Activated T-cell treated with anti-CD3 and anti-CD28 coated beads, Interleukin-2, amount 50 U/mL, for 72 hours (primary cell): ENCODE measurements at places on chromosomes 3 and 15. TPM values are rescaled to one million over a fixed set of nuclear protein-coding genes. Genes with fewer than 3 reads are reported as not detected.
A peak's percentile ranks its signal among the peaks of the same experiment; 100 is the strongest.

DNA sequence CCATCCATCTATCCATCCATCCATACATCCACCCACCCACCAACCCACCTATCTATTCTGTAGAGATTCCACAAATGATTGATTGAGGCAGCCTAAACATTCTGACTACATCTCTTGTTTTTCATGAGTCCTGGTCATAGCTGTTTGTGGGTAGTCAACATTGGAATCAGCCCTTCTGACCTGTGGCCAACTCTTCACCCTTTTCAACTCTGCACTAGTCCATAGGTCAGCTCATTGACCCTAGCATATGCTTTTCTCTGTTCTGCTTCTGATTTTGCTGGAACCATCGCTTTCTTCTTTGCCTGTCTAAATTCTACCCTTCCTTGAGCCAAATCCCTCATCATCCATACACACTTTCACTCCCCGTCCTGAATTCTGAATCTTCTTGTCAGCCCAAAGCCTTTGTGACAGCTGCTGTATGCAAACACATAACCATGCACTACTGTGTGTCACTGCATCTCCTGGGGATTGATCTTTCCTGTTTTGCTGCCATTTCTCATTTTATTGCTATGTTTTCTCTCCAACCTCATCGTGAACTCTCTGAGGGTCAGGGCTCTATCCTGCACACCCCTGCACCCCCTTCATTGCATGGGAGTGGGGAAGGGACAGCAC is 16.8 kb upstream of the KCTD6 start:
- DNase-seq = no peak

GOLGA6A gene
- 0.53 TPM for total RNA-seq

- no peak for DNase-seq
Observed at GRCh38 chr15:39785139-39785538, 2.5 kb upstream of the FSIP1 start.

ERICH6 gene
- total RNA-seq = 0.19 TPM

- DNase-seq = no peak
Observed at GRCh38 chr15:82828075-82828474, 18.6 kb downstream of the WHAMM start.

GRCh38 chr3:14126887-14127505 is 2.1 kb downstream of the TMEM43 start:
- DNase-seq = no peak

GRCh38 chr15:64333986-64334929 is 21.7 kb downstream of the CSNK1G1 start:
- DNase-seq = peak; percentile 5

LRRC31 gene
- not detected for total RNA-seq

TRPC1 gene
- total RNA-seq = 5.6 TPM

- no peak for DNase-seq
Observed at GRCh38 chr3:59752925-59753324, 703.1 kb upstream of the CFAP20DC start.

TP63 gene
- 2.3 TPM for total RNA-seq

- peak; percentile 55 for DNase-seq
Observed at GRCh38 chr15:66701422-66702034, 508 bp upstream of the SMAD6 start.

DNA sequence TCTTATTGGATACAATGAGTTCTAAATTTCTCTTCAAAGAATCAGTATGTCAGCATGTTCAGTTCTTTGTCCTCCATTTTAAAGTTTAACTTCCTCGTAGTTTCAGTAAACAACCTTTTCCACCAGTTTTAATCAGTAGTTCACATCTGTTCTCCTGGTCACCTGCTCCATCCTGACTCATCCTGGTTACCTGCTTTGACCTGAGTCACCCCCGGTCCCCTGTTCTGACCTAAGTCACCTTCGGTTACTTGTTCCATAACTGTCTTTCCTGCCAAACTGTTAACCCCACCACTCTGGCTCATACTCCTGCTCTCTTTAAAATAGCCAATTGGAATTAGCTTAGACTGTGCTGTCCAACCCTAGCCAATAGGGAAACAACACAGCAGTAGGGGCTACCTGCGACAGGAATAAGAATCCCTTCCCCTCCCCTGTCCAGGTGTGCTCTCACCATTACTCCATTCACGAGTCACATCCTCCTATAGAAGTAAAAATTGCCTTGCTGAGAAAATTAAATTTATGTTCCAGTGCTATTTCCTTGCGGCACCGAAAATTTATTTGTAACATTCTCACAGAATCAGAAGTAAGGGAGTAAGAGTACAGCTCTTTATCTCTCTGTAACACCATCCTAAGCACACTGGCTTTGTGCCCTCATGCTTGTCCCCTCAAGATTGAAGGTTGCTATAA is 23.8 kb downstream of the TRANK1 start:
- no peak for DNase-seq

TF gene
- 1.7 TPM for total RNA-seq

GRCh38 chr3:160577556-160578195 is 12.3 kb upstream of the KPNA4 start:
- no peak for DNase-seq

DNA sequence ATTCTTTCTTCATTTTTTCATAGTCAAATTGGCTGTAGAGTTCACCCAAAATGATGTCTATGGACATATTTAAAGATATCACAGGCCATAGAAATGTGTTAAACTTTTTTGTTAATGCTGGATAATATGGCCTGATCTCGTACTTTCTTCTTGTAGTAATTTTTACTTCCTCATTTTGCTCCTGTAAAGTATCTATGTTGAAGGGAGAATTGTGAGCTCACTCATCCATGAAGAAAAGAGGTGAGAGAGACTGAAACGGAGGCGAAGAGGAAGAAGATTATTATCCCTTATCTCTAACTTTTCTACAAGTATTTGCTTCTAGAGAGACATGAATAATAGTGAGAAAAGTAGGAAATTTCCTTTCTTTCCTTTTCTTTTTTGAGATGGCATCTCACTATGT is 613.8 kb upstream of the TBL1XR1 start:
- no peak for DNase-seq

DNA sequence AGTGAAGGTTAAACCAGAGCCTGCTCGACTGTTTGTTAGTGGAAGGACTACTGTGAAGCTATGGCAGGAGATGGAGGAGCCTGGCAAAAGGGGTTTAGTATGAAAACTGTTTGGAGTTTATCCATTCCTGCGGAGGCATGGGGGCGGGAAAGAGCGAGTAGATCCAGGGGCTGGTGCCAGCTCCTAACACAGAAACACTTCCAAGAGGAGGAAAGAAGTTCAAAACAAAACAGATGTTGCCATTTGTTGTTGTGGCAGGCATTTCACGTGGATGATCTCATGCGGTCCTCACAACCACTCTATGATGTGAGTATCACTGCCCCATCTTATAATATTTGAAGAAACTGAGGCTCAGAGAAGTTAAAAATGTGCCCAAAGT is 30.7 kb upstream of the KY start:
- DNase-seq = no peak

GRCh38 chr3:85626662-85627061 is 667.9 kb downstream of the CADM2 start:
- DNase-seq = no peak

GRCh38 chr15:27683121-27683520 is 416.0 kb downstream of the OCA2 start:
- DNase-seq = no peak

- DNase-seq = no peak
Observed at GRCh38 chr3:180961552-180961951, 28.0 kb downstream of the DNAJC19 start.

SCN5A gene
- total RNA-seq = 0.05 TPM

LRRIQ4 gene
- total RNA-seq = not detected

- DNase-seq = no peak
Observed at GRCh38 chr3:140794507-140794906, 116.6 kb downstream of the TRIM42 start.

GRCh38 chr15:80898040-80898439 is 91.6 kb downstream of the MESD start:
- DNase-seq = no peak

GRCh38 chr3:143337387-143337786 is 217.8 kb downstream of the CHST2 start:
- no peak for DNase-seq

DNA sequence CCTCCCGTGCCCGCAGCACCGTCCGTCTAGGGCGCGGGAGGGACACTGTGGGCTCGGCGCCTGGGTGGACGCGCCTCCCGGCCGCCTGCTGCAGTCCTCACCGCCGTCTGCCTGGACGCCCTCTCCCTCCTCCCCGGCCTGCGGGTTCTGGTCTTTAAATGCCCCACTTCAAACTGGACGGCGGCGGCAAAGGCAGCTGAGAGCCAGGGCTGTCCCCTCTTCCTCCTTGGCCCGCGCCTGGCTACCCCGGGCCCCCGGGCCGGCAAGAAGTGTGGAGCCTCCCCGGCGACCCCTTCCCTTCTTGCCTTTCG is 426 bp downstream of the CBLB start:
- peak; percentile 44 for DNase-seq

SLC24A5 gene
- total RNA-seq = not detected

PLA1A gene
- total RNA-seq = 1.2 TPM

GABRR3 gene
- total RNA-seq = not detected

GRCh38 chr3:189806171-189806951 is 175.2 kb downstream of the TP63 start:
- DNase-seq = no peak

DNA sequence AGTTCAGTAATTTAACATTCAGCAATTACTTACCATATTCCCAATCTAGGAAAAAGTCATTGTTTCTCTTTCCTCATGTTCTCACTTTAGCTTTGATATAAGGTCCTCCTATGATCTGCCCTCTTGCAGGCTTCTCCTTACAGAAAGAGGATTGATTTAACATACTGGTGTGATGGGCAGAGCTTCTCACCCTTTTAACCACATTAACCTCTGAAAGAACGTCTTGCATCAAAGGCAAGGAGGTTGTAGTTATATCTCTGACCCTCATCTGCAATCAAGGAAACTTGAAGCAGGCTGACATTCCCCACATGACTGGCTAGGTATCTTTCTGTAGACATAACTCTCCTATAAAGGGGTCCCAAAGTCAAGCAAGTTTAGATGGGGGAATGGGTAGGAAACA is 39.5 kb downstream of the BTLA start:
- DNase-seq = peak; percentile 19

GRCh38 chr3:14598143-14598569 is 53.4 kb upstream of the CCDC174 start:
- DNase-seq = peak; percentile 65

ZNF774 gene
- total RNA-seq = 0.60 TPM

ZIC4 gene
- not detected for total RNA-seq

ARPP21 gene
- total RNA-seq = not detected

DNA sequence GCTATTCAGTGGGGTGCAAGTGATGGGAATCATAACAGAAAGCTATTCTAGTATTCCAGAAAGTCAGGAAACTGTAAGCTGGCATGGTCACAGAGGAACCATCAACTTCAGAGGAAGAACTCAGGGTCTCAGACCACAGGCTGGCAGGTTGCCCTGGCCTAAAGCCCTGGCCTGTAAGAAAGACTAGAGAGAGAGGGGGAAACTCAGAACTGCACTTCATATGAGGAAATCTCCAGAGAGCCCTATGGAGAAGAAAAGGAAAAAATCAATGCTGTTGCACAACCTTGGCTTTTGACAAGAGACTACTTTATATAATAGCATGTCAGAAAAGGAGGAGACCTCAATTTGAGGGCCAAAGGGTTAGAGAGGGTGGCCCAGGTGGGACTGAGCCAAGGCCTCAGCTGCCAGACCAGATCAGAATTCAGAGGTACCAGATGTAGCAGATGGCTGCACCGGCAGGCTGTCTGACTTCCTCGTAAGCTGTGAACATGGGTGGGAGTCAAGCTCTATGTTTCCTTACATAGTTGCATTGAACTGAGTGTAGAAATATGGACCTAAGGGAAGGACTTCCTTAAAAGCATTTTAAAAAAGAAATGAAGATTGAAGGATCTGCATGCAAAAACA is 333.8 kb downstream of the PDCD6IP start:
- DNase-seq = no peak

DNA sequence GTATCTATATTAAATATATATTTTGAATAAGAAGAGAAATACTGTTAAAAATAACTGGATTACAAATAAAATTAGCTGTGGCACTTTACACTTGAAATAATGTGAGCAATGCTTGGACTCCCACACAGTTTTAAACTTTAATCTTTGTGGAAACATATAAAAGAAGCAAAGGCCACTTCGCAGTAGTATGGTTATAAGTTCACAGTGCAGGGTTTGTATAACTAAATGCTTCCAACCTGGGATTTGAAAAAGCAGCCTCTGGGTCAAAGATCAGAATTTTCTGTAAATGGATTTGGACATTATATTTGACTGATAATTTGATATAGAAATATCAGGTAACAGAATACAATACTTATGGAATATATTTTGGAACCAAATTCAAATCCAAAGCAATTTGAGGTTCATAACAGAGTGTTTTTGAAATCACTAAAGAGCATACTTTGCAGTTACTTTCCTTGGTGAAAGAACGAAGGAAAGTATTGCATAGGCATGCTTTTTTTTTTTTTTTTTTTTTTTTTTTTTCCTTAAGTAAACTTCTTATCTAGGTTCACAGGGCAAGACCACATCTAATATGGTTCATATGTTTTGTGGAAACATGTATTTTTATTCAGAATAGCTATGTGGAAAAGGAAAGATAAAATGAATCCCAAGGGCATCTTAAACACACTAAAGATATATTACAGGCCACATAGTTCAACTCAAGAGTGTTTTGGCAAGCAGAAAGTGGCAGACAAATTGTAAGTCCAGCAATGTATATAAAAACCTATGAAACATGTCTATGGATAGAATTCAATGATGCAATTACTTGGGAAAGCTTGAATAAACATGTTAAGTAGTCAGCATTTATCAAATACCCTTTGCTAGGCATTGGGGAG is 47.1 kb upstream of the SGO1 start:
- DNase-seq = no peak

DNA sequence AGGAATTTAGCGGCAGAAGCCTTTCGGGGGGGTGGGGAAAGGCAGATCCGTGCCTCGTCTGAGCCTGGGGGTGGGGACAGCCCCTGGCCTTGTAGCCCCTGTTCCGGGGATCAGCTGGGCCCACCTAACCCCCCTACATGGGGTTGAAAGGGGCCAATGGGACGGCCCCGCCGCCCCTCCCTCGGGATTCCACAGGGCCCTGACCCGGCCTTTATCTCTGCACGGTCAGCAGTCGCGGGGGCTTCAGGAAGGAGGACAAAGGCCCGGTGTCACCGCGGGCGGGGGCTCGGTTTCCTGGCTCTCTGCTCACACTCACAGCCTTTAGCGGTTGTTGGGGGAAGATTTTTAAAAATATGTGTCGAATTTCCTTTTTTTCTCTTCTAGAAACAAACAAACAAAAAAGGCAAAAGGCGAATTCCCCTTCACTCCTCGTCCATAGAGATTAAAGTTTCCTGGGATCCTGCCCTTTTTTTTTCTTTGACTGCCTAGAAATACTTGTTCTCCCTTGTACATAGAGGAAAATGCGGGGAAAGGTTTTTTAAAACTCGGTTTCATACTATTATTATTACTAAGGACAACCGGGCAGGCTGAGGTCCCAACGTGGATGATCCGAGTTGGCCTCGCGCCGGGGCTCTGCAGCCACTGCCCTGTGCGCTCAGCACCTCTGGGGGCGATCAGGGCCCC is 7.9 kb downstream of the FOXL2 start:
- no peak for DNase-seq
